Astrocyte of the spinal cord (primary cell): ENCODE measurements at places on chromosomes 12 and 14.

GRCh38 chr12:3042394-3042793 lies 34.8 kb upstream of the TSPAN9 start:
- no peak for DNase-seq

DNA sequence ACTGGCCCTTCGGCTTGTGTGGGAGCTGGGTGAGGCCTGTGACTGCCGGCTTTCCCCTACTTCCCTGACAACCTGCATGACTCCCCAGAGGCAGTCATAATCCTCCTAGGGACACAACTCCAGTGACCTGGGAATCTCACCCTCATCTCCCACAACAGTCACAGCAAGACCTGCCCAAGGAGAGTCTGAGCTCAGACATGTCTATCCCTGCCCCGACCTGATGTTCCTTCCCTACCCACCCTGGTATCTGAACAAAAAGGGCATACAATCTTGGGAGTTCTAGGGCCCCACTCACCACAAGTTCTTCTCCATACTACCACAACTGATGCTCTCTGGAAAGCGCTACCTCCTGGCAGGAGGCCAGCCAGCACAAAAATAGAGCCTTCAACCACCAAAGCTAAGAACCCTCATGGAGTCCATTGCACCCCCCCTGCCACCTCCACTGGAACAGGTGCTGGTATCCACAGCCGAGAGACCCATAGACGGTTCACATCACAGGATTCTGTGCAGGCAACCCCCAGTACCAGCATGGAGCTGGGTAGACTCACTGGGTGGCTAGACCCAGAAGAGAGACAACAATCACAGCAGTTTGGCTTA lies 16.8 kb downstream of the ATP23 start:
- DNase-seq: no peak

GRCh38 chr12:40137252-40137651 lies 31.4 kb upstream of the SLC2A13 start:
- DNase-seq: no peak

- DNase-seq: no peak
Measured at GRCh38 chr12:92639017-92639416, 63.8 kb upstream of the PLEKHG7 start.

- no peak for DNase-seq
Measured at GRCh38 chr14:90828642-90829487, 12.6 kb upstream of the TTC7B start.

DNA sequence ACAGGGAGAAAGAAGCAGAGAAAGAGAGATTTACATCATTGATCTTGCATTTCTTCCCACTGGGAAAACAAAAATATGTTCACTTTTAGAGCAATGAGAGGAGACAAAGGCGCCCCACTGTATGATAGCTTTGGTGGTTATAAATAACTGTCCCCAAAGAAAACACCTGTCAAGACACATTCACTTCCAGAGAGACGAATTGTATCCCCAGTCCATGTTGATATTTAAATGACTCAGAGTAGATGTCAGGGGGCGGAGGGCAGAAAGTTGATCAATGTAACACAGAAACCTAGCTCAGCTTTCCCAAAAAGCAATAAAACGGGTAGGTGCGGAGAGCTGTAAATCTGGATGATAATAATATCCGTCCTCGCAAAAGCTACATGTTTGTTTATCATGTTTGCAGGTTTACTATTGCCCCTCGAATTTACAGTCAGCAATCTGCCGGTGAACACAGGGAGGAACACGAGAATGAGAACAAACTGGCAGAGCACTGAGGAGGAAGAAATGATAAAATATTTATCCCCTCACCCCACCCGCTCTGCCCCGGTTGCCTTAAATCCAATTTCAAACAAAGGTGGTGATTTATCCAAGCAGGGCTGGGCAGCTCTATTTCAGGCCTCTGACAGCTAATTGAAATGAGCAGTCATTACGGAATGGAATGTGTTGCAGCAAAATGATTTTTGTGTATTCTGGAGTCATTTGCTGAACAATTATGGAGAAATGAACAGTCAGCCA lies 84.4 kb downstream of the CMKLR1 start:
- DNase-seq: no peak

DNA sequence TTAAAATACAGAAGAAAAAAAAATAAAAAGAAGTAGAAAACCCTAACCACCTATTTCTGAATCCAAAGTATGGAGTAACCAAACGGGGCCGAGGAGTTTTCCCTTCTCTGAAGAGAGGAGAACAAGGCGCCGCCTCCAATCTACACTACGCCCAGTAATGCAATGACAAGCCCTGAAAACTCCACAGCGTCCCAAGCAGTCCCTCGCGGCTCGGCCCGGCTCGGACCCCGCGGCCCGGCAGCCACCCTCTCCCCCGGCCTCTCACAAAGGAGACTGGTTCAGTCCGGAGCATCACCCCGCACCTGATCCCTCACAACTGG lies 371 bp downstream of the CHD8 start:
- no peak for DNase-seq

DNA sequence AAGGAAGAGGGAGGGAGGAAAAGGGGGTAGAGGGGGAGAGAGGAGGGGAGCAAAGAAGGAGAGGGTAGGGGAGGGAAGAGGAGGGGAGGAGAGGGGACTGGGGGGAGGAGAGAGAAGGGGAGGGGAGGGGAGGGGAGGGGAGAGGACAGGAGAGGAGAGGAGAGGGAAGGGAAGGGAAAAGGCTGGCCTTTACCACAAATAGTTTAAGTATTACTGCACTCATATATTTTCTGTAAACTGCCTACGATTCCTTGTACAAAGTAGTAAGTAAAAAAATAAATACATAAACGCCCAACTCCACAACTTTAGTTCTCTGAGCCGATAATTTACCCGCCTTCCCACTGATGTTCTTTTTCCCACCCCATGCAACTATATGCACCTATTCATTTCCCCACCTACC lies 23.7 kb upstream of the RERG start:
- DNase-seq: no peak

DNA sequence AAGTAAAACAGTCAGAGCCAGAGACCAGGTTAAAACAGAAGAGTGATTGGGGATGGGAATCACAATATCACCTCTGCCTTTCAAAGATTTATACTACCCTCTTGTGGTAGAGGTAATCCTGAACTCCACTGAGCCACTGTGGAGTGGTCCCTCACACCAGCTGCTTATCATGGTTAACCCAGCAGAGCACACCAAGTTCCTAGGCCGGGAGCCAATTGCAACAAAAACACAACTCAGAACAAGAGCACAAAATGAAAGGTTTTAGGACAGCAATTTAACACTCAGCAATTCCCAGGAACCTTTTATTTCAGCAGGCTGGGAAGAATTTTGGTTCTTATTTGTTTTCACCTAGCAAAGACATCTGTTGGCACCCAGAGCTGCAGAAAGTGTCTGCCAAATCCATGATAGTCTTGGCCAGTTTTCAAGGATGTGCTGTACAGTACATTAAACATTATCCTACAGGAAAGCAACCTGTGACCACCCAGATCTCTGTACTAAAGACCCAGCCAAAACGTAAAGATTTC lies 220.5 kb upstream of the ATXN7L3B start:
- DNase-seq: peak; percentile 88

GRCh38 chr12:125835852-125836251 lies 770.6 kb downstream of the AACS start:
- no peak for DNase-seq

- peak; percentile 27 for DNase-seq
Measured at GRCh38 chr12:100404769-100405407, 48.0 kb downstream of the SLC17A8 start.

DNA sequence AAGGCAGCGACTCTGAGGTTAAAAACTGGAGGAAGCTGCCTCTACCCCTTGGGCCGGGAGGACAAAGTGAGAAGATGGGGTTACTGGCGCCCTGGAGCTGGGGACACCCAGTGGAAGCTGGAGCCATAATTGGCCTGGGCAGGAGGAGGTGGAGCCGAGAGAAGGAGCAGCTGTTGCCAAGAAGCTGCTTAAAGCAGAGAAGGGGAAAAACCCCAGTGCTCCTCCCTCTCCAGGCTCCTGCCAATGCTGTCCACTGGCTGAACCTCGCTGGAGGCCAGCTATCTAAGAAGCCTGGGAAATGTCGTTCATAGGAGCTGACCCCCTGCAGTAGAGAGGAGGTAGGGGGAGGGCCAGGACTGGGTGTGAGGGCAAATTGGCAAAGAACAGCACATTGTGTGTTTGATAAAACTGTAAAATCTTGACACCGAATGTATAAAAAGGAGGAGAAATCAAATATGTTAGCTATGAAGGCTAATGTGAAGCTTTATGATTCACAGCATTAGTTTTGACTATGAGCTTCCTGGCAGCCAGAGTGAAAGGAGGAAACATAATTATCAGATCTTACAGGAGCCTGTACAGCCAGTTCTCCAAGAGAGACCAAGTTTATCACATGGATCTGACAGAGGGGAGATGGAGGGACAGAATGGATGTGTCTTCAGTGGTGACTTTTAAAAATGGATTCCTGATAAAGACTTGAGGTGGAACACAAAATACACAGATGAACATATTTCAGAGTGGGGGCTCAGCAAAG lies 9.5 kb downstream of the HHIPL1 start:
- DNase-seq: peak; percentile 78
